ENCODE measurements at places on chromosomes 4 and X. TPM values are rescaled to one million over a fixed set of nuclear protein-coding genes. Genes with fewer than 3 reads are reported as not detected.

- no peak for DNase-seq
- no peak overlapping the region for H3K4me3 ChIP-seq
- no peaks in the 10 kb centered on the region for H3K27me3 ChIP-seq
- H3K4me1 ChIP-seq, result no peaks in the 10 kb centered on the region
- no peak overlapping the region for H3K27ac ChIP-seq
- H3K36me3 ChIP-seq, result no peaks in the 10 kb centered on the region
Observed at GRCh38 chr4:146224326-146224966, 10.1 kb downstream of the REELD1 start.

- no peaks in the 10 kb centered on the region for H3K4me1 ChIP-seq
- H3K27ac ChIP-seq, result no peak overlapping the region
- no peak for DNase-seq
- no peak overlapping the region for H3K4me3 ChIP-seq
- H3K27me3 ChIP-seq, result no peaks in the 10 kb centered on the region
Observed at GRCh38 chr4:156228676-156229075, 275.0 kb upstream of the CTSO start.

- no peaks in the 10 kb centered on the region for H3K4me1 ChIP-seq
- DNase-seq, result peak; percentile 83
- H3K27ac ChIP-seq, result no peak overlapping the region
- H3K4me3 ChIP-seq, result no peak overlapping the region
- H3K27me3 ChIP-seq, result no peaks in the 10 kb centered on the region
Observed at GRCh38 chrX:9566150-9566621, 101.3 kb downstream of the TBL1X start.

DNA sequence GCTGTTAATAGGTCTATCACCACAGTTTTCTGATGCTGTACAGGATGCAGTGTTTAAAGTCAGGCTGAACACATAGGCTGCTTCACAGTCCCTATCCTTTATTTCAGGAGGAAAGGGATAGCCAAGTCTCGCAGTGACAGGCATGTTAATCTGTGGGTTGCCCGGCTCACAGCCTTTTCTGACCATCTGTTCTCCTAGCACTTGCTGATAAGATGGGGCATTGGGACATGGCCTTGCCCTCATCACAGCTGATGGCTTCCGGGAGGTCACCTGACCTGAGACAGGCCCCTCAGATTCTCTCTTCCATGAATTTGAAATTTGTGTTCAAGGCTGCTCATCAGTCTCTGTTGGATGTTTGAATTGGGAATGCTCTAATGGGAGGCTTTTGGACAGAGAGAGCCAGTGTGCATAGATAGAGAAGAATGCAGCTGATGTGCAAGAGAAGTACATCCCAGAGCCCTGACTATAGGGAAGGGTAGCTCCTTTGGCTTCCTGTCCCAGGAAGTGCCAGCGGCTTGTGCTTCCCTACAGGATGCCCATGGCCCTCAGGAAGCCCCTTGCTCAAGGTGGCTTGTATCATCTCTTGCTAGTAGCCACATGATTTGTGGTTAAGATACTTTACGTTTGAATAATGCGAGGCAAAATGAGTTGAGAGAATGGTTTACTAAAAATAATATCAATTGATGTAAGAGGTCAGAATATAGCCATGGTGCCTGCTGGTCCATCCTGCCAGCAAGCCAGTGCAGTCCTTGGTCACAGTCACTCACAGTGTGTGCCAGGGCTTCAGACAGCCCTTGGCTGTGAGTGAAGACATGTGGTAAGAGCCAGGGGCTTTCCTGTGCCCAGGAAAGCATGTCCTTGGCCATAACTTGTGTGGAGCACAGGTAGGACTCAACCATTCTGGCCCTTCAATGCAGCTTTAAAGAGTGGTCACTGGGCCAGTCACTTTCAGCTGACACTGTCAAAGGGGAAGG, 88.6 kb downstream of the TSPAN7 start:
- no peaks in the 10 kb centered on the region for H3K27me3 ChIP-seq
- no peaks in the 10 kb centered on the region for H3K36me3 ChIP-seq
- H3K27ac ChIP-seq, result no peak overlapping the region
- no peak for DNase-seq
- H3K4me1 ChIP-seq, result no peaks in the 10 kb centered on the region

GRCh38 chr4:23839279-23839678, 50.6 kb downstream of the PPARGC1A start:
- H3K4me1 ChIP-seq, result no peaks in the 10 kb centered on the region
- H3K36me3 ChIP-seq, result no peaks in the 10 kb centered on the region
- no peak overlapping the region for H3K4me3 ChIP-seq
- H3K27me3 ChIP-seq, result no peaks in the 10 kb centered on the region

Gene DDIT4L
- 1.8 TPM for total RNA-seq

- no peaks in the 10 kb centered on the region for H3K27me3 ChIP-seq
- no peak overlapping the region for H3K27ac ChIP-seq
- no peaks in the 10 kb centered on the region for H3K4me1 ChIP-seq
- no peak for DNase-seq
- no peak overlapping the region for H3K4me3 ChIP-seq
- no peaks in the 10 kb centered on the region for H3K36me3 ChIP-seq
Observed at GRCh38 chr4:32148111-32148666, 1428.0 kb downstream of the PCDH7 start.

- no peaks in the 10 kb centered on the region for H3K36me3 ChIP-seq
- H3K4me1 ChIP-seq, result no peaks in the 10 kb centered on the region
- peaks cover 39% of the 10 kb centered on the region for H3K27me3 ChIP-seq
- no peak for DNase-seq
- H3K4me3 ChIP-seq, result no peak overlapping the region
Observed at GRCh38 chrX:108341947-108342346, 96.3 kb downstream of the COL4A6 start.

Gene VCX
- total RNA-seq, result not detected

GRCh38 chr4:148016063-148016637, 284.3 kb downstream of the ARHGAP10 start:
- no peak for DNase-seq
- no peak overlapping the region for H3K27ac ChIP-seq
- H3K4me3 ChIP-seq, result no peak overlapping the region
- no peaks in the 10 kb centered on the region for H3K4me1 ChIP-seq
- no peaks in the 10 kb centered on the region for H3K27me3 ChIP-seq

Gene TMEM154
- total RNA-seq, result 5.6 TPM

DNA sequence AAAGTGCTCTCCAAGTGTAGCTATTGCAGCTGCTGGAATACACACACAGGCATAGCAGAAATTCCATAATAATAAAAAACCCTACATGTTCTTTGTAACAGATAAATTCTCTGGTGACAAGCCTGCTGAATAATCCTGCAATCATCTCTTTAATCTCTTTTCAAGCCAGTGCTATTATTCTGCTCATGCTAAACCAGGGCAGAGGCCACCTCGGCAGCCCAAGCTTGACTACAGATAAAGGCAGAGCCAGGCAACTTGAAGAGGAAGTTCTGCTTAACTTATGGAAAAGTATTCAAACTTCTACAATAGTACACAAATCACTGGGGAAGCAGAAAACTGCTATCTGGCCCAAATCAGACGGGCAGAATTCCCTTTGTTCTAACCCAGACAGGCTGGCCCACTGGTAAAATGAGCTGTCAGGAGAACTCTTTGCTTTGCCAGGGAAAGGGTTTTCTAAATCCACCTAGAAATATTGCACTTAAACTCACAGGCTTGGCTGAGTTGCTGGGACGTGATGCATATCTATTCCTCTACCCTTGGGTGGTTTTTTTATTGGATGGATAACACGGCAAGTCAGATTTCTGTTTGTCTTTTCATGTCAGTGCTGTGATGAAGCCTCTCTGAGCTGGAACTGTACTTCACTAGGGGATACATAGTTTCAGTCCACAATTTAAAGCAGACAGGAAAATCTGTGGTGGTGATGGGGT, 70.5 kb downstream of the GATB start:
- no peak for DNase-seq
- H3K4me3 ChIP-seq, result no peak overlapping the region
- H3K27me3 ChIP-seq, result no peaks in the 10 kb centered on the region
- H3K36me3 ChIP-seq, result no peaks in the 10 kb centered on the region
- H3K27ac ChIP-seq, result no peak overlapping the region
- H3K4me1 ChIP-seq, result no peaks in the 10 kb centered on the region

Measured in breast epithelium (tissue), 4 donors.